ENCODE measurements at places on chromosomes 12 and 14. TPM values are rescaled to one million over a fixed set of nuclear protein-coding genes. Genes with fewer than 3 reads are reported as not detected.

KRT77 gene
- not detected for total RNA-seq

CDCA4 gene
- 56.6 TPM for total RNA-seq

TOMM20L gene
- total RNA-seq: not detected

PCED1B gene
- 58.7 TPM for total RNA-seq

OTX2 gene
- total RNA-seq: not detected

DNA sequence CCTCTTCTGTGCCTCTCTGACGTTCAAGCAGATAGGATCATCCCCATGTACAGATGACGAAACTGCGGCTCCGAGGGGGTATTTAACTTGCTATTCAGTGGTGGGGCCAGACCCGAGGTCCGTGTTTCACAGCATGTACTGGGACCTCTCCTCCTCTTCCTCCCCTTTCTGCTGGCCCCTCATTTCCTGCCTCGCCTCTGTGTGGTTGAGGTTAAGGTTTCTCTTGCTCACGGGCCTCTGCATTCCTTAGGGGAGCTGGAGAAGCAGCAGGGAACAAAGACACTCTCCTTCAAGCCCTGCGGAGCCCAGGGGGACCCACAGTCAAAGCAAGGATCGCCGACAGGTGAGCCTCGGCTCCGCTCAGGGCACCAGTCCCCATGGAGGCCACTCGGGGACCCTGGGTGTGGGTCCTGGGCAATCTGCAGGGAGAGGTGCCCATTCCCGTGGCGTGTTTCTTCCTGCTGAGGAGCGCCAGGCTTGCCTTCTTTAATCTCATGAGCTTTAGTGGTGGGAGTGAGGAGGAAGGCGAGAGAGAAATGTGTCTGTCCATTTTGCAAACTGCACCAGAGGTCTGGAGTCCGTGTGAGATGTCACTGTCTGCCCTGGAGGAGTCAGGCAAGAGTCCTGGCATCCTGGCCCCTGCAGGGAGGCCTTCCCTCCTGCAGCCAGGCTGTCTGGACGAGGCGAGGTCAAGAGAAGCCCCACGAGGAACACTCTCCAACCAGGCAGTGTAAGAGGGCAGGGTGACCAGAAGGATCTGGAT, 45.0 kb downstream of the SLC6A12 start:
- no peak for DNase-seq

GRCh38 chr12:72889791-72890190, 617.6 kb downstream of the TRHDE start:
- no peak for DNase-seq

DNA sequence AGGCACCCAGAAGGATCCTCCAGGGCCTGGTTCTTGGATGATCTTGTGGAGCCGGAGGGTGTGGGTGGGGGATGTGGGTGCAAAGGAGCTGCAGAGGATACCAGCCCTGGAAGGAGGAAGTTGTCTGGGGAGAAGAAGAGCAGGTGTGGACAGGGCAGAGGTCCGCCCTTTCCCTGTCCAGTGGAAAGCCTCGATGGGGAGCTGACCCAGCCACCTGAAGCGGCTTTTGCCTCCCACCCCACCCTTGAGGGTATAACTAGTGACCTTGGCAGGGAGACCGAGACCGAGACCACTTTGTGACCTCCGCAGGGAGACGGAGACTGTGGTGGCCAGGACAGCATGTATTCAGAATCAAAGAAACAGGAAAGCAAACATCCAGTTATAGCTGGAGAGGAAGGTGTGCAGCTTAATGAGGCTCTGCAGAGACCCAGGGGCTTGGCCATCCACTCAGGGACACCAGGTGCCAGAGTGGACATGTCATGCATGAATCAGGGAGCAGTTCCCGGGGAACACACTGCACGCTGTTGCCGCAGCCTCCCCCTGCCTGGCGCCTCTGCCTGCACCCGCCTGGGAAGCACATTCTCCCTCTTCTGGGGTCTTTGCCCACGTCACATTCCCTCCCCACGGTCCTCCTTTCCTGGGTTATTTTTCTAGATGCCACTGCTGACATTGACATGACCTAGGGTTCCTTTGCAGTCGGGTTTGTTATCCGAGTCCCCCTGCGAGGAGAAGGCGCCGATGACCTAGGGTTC, 87.7 kb downstream of the ADGRD1 start:
- DNase-seq: no peak

DNA sequence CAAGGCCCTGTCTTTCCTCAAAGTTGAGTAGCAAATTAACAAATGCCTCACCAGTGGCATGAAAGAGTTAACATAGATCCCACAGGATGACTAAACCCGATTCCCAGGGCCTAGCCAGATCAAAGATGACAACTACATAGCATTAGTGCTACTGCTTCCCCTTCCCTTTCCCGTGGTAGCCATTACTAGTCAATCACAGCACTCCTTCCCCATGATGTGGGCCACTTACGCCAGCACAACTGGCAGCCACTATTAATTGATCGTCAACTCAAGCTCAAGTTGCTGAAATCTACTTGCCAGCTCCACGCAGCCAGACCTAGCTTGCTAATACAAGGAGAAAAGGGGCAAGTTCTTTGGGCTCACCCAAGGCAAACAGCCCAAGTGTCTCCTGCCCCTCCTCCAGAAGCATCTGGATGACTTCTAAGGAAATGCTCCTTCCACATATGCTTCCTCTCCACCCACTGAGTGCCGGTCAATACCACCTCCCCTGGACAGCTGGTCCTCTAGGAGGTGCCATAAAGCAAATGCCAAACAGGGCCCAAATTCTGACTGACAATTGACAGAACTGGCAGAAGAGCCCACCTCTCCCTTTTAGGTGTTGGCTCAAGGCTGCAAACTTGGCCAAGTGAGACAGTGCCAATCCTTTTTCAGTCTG, 72.6 kb downstream of the NUAK1 start:
- no peak for DNase-seq

- no peak for DNase-seq
Observed at GRCh38 chr12:46944771-46945170, 119.0 kb upstream of the SLC38A4 start.

GRCh38 chr14:101733211-101733610, 28.3 kb upstream of the PPP2R5C start:
- no peak for DNase-seq

All from activated CD4-positive, alpha-beta T cell treated with anti-CD3 and anti-CD28 coated beads, Interleukin-2, amount 10 ng/mL, durations not matched to agents 7 days and 5 days (primary cell).